ENCODE measurements at places on chromosomes 6 and 20.

DNA sequence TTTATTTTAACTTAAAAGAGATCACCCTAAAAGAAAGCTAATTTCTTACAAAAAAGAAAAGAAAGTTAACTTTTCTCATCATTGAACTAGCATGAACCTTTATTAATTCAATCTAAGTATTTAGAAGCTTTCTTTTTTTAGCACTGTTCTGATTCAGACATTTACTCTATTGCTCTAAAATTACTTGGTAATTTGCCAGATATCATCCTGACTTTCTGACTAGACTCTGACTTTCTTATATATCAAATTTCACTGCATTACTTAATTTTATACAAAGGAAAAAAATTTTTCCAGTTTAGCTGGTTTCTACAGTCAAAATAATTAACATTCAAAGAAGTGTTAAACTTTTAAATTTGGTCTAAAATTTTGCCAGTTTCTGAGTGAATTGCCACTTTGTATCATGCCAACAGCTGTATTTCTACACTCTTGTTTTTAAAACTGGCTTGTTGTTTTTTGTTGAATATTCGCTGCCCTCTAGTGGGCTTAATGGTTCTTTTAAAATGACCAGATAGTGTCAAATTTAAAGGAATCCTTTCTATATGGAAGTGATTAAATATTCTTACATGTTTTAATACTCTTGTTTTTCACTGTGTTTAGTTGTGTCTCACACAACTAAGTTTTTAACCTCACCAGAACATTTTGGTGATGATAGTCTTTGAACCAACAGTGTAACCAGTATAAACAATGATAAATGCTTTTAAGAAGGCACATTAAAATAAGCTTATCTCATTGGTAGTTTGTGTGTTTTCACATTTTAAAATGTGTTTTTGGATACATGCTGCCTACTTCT, 102.0 kb downstream of the POPDC3 start:
- peak; percentile 74 for DNase-seq

DNA sequence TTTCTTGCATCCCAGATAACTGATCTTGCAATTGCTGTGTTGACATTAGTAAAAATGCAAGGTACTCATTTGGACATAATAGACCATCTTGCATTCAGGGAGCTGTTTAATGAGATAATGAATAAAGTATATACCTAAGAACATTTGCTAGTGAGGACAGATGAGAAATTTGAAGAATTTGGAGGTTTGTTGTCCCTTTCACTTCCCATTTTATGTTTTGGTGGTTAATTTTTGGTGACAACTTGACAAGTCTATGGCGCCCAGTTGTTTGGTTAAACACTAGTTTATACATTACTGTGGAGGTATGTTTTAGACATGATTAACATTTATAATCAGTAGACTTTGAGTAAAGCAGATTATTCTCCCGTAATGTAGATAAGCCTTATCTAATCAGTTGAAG, 300.2 kb upstream of the SYNCRIP start:
- DNase-seq, result peak; percentile 26

DNA sequence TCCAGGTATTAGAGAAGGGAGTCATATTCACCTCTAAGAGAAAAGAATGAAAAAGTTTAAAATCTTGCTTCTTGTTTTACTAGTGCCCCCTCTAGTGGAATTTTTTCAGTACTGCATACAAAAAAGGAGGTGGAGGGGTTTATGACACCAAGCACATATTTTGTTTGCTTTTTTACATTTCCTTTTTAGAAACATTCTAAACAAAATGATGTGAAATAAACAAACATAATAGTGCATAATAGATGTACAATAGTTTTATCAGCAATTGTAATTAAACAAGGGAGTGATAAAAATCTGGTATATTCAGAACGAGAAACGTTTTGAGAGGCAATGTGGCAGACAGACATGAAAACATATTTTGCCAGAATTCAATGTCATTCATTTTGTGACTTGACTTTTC, 111.0 kb upstream of the TFAP2D start:
- DNase-seq, result no peak

DNA sequence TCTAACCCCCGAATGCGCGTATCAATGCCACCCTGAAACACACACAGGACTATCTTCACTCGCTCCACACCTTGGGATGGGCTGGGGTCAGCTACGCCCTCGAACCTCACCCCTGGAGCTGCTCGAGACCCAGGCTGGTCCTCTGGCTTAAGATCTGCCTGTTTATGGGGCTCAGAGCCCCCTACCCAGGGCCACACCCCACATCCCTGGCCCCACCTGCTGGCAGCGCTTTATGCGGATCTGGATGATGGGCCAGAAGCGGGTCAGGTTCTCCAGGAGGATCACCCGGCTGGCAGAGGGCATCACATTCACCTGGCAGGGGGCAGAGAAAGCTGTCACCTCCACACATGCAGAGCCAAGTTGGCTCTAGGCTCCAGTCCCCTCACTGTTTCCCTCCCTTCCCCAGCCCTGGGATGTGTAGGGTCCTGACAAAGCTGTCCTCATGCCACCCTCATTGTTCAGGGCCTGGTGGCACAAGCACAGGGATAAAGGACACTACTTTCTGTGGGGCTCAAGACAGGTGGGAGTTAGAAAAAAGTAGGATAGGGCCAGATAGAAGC, 8.2 kb downstream of the CUL7 start:
- no peak for DNase-seq

DNA sequence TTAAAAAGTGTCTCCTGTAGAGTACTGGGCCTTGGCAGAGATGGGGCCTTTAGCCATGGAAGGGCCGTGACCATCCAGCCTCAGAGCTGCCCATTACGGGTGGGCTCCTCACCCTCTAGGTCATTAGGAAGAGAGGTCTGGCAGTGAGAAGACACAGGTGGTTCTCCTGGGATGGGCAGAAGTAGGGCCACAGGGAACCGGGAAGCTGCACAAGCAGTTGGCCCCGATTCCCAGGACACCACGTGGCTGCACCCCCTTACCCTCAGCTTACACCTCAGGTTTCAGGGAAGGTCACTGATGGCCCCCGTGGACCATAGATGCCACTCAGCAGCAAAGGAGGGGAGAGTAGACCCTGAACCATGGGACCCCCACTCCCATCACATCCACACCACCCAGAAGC, 1.6 kb downstream of the RAET1G start:
- DNase-seq, result no peak

DNA sequence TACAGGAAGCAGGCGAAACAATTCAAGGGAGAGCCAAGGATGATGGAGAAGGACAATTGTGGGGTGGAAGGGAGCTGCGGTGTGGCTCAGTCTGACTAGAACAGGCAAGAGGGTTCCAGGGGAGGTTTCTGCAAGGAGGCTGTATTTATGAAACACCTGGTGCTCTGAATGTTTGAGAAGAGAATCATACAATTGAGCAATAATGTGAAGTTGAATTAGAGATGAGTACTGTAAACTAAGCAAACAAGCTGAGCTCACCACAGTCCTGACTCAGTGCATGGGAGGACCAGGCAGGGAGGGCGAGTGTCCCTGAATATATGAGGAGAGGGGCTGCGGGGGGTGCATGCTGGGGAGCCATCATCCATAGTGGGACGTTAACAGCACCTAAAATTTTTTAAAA, 279.7 kb downstream of the KIF16B start:
- peak; percentile 55 for DNase-seq

GRCh38 chr6:75409928-75410327, 83.7 kb downstream of the FILIP1 start:
- no peak for DNase-seq

DNA sequence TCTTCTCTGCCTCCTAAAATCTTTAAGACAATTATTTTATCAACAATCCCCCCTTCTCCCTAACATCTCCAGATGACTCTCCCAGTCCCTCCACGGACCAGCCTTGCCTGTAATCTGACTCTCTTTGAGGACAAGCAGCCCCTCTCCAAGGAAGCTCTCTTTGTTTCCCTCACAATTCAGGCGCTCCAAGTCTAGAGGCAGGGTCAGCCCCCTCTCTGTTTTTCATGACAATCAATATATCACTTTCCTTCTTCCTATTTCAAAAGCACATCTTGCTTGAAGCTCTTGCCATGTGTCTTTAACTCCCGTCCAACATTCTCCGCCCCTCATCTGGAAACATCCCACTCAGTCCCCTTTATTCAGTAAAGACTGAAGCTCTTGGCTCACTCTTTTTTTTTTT, 393.4 kb upstream of the SULF2 start:
- no peak for DNase-seq

DNA sequence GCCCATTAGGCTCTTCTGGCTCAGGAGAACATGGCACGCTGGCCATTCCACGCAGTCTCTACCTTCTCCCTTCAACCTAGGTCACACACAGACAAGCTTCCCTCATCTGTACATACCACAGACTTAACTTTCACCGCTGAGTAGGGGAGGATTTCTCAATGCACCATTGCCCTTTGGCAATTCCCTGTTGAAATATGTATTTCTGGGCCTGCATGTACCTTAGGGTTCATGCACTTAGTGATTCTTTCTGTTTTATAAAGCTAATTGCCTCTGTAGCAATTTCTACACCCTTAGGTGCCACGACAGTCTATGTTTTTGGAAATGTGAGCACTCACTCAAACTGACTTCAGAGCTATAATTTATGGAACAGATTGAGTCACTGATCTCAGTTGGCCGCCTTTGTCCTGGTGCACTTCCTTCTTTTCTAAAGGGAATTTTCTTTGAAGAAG, 253.8 kb upstream of the PRDM1 start:
- DNase-seq, result peak; percentile 88

- DNase-seq, result no peak
Observed at GRCh38 chr6:39886871-39887270, 47.4 kb downstream of the MOCS1 start.

GRCh38 chr20:46291401-46291800, 16.9 kb downstream of the CDH22 start:
- DNase-seq, result no peak

GRCh38 chr20:23540624-23541023, 27.7 kb downstream of the CST9L start:
- no peak for DNase-seq

- no peak for DNase-seq
Observed at GRCh38 chr20:45579184-45579583, at the start of gene WFDC8. Gene WFDC8 (minus strand): TSS chr20:45579284. CDS start chr20:45579247, 37 bp downstream.

Data from trophoblast cell (in vitro differentiated cells and primary cell).